Panc1 (cell line): ENCODE measurements at places on chromosomes 11 and 22. TPM values are rescaled to one million over a fixed set of nuclear protein-coding genes. Genes with fewer than 3 reads are reported as not detected.

- DNase-seq: no peak
Observed at GRCh38 chr11:14229472-14229871, 129.5 kb downstream of the RRAS2 start.

DNA sequence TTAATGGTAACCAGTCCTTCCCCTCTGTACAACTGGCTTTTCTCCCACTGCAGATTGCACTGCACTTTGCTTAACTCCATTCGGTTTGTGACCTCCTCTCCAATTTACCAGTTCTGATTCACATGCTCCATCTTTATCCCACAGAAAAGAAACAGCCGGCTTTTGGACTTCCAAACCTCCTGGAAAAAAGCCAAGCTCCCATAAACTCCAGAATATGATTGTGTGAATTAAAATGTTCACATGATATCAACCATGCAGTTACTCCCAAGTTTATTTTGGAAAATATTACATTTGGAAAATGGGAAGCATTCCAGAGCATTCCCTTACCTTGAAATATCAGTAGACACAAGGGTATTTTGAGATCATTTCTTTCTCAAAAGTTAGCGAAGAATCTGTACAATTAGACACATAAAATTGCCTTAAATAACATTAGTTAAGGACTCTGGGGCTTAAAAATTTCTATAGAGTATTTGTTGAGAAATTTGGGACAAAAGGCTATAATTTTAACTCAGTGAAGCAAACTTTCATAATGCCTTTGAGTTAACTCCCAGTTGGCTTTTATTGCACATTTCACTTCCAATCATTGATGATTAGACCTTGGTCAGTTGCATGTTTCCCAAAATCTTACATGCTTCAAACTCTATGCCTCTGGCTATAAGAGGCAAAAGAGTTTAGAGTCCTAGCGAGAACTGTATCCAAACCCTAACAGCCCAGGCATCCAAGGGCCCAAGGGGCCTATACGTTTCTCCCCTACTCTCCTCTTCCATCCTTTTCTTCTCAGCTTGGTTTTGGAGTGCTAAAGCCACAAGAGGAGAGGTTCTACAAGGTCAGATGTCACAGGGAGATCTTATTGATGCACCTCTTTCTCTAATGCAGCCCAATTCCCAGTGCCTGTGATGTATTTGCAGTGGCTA lies 23.6 kb upstream of the TMEM135 start:
- DNase-seq: no peak

DNA sequence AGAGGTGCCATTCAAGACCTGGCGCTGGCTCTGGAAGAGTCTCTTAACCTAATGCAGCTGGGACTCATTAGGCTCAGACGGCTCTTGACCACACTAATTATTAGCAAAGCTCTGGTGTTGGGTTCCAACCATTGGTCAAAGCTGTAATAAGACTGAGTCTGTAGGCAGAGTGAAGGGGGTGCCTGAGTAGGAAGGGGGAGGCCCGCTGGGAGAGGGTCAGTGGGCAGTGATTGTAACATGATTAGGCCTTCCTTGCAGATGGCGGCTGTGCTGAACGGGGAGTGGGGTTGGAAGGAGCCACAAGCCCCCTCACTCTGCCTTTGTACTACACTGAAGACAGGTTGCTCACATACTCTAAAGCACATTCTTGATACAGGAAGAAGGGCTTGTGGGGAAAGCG lies 5.2 kb downstream of the SRPRA start:
- no peak for DNase-seq

DNA sequence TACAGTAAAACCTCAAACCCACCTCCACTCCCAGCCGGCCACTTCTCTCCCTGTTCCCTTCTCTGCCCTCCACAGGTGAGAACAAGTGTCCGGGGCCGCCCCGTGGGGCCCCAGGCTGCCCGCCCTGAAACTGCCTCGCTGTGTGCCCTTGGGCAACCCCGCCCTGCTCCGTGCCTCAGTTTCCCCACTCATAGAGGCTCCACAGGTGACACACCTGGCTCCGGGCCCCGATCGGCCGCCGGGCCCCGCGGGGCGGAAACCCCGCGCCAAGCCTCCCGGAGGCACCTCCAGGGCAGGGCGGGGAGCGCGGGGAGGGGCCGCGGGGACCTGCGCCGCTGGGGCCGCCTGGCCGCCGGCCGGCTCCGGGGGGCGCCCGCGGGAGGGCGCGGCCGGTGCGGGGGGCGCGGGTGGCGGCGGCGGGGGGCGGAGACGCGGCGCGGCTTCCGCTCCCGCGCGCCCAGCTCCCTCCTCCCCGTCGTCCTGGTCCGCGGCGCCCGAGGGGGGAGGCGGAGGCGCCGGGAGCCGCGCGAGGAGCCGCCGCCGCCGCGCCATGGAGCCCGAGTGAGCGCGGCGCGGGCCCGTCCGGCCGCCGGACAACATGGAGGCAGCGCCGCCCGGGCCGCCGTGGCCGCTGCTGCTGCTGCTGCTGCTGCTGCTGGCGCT lies at the start of gene LRP5:
Gene LRP5 (plus strand): TSS at position 475 of the 663 bp plus-strand sequence. CDS start 124 bp downstream, at position 599.
- DNase-seq: no peak

GRCh38 chr11:23227078-23227445 lies 366.8 kb upstream of the CCDC179 start:
- DNase-seq: no peak

GRCh38 chr11:64852804-64853509 lies 8.5 kb upstream of the CDC42BPG start:
- DNase-seq: no peak

GRCh38 chr11:120147094-120147949 lies 9.4 kb upstream of the TRIM29 start:
- no peak for DNase-seq

DNA sequence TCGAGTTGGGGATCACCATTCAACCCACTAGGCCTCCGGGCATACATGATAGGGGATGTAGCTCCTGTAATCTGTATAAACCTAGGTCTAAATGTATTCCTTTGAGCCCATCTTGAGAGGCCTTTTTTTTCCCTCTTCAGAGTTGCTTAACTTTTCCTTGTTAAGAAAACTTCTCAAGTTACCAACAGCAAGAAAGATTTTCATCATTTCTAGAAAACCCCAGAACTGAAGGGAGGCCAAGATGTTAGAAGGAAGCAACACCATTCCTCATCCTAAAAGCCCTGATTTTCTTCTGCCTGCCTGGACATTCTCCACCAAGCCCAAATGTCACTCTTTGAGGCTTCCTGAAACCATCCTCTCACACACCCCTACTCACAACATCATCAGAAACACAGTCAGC lies 79.4 kb downstream of the TMPRSS5 start:
- DNase-seq: no peak

GRCh38 chr22:29331213-29331612 lies 15.7 kb upstream of the RASL10A start:
- DNase-seq: no peak

MPST gene
- 31.4 TPM for total RNA-seq

HPX gene
- total RNA-seq: 1.0 TPM

SEPTIN3 gene
- 3.9 TPM for total RNA-seq

GRCh38 chr11:1628506-1629325 lies 859 bp upstream of the KRTAP5-5 start:
- no peak for DNase-seq

ZNF280A gene
- total RNA-seq: 0.10 TPM

GRCh38 chr11:102637731-102638130 lies 12.6 kb upstream of the MMP20 start:
- DNase-seq: no peak

DNA sequence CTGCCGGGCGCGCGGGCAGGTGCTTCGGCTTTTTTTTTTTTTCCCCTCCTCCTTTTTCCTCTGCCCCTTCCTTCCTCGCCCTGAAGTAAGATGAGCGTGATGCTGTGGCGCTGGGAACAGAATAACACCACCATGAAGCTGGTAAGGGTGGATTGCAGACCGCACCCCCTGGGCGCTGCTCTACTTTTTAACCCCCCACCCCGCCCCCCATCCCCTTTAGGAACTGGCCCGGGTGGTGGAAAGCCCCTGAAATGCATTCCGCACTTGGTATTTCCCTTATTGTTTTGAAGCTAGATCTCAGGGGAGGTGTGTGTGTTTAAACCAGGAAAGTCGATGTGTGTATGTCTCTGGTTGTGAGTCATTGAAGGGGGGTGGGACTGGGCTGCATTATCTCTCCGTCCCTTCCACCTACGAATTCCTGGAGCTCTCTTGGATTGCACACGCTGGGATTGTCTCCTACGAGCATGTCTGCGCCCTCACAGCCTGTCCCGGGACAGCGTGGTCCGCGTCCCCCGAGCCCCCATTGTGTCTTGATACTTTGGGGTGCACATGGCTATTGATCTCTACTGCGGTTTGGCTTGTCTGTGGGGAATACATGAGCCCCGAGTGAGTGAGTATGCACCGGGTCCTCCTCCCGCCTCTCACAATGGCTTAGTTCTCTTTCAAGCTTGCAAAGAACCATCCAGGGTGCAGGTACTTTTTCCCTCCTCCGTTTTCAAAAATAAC lies 64.9 kb downstream of the NAV2 start:
- no peak for DNase-seq

DNA sequence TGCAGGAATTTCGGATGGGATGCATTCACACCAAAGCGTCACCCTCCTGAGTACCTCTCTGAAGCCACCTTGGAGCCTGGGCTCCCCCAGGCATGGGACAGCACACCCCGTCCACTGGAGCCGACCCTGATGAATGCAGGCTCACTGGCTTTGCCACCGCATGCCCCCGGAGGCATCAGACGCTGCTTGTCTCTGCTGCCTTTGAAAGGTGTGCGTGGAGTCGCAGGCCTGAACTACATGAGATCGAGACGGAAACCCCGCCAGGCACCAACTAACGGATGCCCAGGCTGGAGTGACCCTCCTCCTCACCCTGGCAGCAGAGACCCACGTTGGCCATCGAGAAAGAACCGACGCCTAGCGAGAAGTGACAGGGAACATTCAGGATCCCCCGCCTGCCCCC lies 22.5 kb downstream of the KRTAP5-5 start:
- DNase-seq: no peak

NAP1L4 gene
- total RNA-seq: 274 TPM

- DNase-seq: peak; percentile 62
Observed at GRCh38 chr11:68206211-68206610, 6.9 kb downstream of the KMT5B start.

DNA sequence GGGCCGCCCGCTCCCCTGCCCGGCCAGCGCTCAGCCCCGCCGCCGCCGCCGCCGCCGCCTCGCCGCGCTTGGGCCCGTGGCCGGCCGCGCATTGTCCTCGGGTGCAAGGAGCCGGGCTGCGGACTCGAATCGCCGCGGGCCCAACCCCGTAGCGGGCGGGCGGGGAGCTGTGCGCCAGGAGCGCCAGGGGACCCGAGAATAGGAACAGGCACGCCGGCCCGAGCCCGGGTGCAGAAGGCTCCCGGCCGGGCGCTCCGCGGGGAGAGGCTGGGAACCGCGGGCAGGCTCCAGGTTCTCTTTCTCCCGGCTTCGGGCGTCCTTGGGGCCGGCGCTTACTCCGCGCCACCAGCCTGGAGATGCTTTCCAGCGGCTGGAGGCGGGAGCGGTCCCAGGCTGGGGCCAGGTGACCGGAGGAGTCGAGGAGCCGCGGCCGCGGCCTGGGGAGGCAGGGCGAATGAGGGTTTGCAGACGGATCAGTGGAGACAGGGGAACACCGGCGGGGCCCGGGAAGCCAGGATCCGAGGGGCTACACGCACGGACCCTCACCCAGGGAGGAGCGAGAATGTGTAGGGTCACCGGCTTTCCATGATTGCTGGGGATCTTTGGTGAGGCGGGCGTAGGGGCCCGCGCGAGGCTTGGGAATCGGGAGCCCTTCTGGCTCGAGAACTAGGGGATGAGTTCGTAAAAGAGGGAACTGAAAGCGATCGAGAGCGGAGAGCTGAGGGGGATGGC lies 726 bp downstream of the PKNOX2 start:
- no peak for DNase-seq

DNA sequence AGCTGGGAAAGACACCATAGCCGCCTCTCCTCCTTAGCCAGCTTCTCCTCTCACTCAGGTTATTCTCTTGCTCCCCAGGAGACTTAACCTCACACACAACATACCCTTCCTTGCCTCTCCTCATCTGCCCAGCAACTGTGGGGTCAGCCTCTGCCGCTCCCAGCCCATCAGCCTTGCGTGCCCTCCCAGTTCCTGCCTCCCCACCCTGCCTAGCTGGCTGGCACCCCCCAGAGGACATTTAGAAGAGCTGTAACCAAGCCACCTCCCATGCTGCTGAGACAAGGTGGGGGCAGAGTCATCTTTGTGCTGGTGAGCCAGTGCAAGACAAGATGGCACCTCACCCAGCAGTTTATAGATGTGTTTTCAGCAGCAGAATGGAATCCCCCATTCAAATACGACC lies 38.2 kb downstream of the TOM1 start:
- DNase-seq: no peak

DNA sequence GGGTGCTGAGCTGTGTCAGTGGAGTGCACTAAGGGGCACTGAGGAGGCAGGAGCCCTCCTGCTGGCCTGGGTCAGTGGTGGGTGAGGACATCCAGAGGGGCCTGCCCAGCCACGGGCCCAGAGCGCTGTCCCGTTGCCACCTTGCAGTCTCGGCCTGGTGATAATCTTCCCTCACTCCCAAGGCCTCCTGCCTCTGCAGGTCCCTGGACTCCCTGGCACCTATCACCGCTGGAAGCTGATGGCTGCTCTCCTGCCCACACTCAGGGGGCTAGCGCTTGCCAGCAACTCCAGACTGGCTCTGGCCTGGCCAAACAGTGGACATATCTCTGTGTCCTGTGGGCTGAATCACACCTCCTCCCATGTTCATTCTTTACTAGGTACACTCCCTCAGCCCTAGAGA lies 86.5 kb upstream of the PITPNB start:
- no peak for DNase-seq

NNMT gene
- 1.7 TPM for total RNA-seq

DNA sequence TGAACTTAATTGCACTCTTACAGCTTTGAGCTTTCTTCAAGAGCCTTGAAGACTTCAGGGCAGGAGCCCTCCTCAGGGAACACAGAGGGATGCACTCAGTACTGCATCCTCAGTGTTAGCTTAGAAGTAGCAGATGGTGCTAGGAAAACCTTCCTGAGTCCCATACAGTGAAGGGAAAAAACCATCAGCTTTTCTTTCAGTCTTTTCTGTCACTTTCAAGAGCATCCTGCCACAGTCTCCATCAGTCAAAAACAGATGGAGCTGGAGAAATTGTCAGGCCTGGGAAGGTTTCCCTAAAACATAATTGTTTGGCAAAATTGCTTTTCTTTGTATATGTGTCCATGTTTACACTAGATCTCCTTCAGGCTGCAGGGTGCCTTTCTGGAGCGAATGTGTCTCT lies 384.1 kb downstream of the NELL1 start:
- no peak for DNase-seq

DNA sequence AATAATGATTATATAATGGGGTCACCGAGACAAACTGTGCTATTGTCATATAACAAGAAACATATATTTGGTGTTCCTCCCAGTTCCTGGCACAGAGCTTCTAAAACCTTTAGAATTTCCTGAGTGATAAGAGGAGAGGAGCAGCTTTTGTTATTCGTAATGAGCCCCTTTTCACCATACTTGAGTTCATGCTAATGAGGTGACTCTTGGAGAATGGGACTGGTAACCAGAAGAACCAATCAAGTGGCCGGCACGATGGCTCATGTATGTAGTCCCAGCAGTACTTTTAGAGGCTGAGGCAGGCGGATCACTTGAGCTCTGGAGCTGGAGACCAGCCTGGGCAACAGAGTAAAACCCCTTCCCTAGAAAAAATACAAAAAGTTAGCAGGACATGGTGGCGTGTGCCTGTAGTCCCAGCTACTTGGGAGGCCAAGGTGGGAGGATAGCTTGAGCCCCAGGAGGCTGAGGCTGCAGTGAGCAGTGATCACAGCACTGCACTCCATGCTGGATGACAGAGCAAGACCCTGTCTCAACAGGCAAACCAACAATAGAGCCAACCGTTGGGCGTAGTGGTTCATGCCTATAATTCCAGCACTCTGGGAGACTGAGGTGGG lies 62.7 kb upstream of the FTH1 start:
- DNase-seq: no peak

GRCh38 chr11:56333156-56333555 lies 12.7 kb upstream of the OR8K1 start:
- no peak for DNase-seq
